ENCODE measurements at places on chromosomes 1 and 21.

DNA sequence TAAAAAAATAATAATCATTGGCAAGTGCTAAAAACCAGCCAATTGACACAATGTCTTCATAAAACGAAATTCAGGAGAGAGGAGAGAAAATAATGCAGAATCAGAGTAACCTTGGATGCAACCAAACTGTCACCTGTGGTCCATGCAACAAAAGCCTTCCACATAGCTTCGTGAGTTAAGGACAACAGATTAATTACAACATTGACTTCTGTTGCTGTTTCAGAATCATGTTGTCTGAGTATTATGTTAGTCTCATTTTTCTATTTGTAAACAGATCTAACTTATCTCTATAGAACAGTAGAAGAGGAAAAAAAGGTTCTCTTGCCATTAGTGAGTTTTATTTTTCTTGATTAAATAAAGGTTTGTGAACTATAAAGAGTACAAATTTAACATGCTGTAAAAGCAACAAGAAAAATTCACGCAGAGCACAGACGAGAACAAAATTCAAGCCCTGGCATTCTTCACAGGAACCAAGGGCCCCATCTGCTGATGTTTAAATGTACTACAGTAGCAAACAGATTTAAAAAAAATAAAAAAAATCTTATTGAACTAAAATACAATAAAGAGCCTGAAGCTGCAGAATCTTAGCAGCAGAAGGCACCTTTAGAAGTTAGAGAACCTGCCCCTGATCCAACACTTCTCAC is 381.1 kb upstream of the PKN2 start:
- DNase-seq, result no peak

DNA sequence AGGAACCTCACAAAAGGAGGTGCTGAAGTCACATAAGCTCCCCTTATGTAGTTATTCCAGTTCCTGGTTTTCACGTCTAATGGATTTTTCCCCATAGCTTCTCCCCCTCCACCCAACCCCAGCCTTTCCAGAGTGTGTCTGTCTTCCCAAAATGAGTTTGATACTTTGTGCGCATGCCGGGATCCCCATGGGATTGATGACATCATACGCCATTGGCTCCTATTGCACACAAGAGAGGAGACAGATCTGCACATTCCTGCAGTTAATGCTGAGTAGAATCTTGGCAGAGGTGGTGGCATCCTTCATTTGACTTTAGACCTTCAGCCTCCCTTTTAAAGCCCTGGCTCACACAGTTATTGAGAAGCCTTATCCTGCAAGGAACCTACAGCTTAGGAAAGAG is 71.4 kb downstream of the DDR2 start:
- no peak for DNase-seq

DNA sequence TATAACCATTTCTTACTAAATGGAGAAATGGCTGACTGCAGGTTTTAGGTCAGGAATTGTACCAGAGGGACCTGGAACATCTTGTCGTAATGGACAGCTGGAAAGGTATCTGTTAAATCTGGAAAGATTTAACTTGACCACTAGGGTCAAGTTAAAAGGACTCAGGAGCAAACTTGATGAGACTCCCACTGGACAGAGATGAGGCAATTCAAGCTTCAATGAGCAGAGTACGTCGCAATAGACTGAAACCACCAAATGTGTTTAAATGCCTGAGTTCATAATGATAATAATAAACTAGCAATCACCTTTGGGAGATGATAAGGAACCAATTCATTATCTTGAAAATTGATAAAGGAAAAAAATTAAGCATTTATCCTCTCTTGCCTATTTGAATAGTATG is 8.7 kb downstream of the IFNLR1 start:
- no peak for DNase-seq

- no peak for DNase-seq
Measured at GRCh38 chr1:211326528-211327345, at the start of gene TRAF5. TRAF5 (plus strand) TSS chr1:211326833; CDS start chr1:211353240, 26,407 bp downstream.

GRCh38 chr21:45335761-45336534 is 48.3 kb upstream of the POFUT2 start:
- no peak for DNase-seq

- DNase-seq, result no peak
Measured at GRCh38 chr1:201640624-201641023, 101.7 kb downstream of the NAV1 start.

GRCh38 chr1:12450756-12451559 is 167.1 kb downstream of the DHRS3 start:
- DNase-seq, result no peak

DNA sequence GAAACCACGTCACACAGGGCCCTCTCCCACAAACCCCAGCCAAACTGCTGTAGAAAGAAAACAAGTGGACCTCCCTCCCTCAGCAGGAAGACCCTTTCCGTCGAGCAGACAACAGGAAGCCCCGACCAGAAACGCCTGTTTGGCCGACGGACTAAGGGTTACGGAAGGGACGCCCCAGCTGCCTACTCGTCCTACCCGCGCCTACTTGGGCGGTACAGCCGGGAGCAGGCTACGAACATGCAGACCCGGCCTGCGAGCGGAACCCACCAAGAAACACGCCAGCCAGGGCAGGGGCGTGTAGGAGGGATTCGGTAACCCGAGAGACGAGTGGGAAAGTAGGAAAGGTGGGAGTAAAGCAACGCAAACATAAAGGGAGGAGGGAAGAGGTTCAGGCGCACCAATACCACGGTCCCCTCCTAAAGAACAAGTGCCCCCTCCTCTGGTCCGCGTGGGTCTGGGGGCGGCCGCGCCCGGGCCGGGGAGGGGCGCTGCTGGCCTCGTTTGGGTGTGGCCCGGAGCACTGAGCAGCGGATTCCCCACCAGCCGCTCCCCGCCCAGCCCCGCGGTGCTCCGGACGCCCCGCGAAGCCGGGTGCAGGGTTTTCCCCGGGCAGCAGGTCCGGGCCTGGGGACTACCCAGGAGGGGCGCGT is 450 bp downstream of the S100A10 start:
- no peak for DNase-seq

DNA sequence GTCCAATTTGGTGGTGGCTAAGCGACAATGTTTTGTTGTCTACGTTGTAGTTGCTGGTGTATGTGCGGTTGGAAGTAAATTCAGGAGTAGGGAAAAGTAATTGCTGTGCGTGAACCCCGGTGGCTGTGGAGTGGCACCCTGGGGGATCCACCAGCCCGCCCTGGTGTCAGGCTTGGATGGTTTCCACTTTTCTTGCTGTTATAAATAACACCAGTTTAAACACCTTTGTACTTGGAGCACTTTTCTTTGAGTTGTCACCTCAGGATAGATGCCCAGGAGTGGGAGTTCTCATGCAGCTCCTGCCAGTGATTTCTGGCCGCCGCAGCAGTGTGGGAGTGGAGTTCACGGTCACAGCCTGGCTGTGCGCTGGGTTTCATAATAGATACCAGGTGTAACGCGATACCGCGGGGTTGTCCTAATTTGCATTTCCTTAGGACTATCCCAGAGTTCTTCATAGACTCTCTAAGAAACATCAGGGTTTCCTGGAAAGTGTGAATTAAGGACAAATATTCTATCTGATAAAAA is 12.8 kb upstream of the TMEM200B start:
- DNase-seq, result no peak

DNA sequence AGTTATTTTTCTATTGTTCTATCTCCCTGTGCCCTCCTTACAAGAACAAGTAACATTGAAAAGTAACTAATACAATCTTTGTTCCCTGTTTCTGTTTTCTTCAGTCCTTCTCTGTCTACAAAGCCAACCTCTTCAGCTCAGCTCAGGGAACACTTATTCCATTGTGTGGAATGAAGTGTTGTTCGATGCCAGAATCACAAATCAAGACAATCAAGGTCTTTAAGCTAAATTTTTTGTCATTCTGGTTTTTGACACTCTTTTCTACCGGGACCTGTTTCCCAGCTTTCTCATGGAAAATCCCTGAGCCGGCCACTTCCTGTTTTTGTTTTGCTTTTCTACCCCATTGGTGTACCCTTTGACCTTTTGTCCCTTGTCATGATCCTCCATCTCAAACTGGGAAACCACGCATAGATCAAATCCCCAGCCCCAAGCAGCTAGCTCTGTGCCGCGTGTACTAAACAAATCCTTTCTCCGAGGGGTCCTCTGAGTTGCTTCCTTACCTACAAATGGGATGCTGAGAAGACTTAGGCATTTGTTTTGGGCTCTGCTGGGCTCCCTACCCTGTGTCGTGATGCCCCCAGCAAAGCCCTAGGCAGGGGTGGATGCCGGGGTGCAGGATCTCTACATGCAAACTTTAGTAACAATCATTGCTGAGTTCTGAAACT is 141.8 kb downstream of the TOMM20 start:
- DNase-seq, result no peak

DNA sequence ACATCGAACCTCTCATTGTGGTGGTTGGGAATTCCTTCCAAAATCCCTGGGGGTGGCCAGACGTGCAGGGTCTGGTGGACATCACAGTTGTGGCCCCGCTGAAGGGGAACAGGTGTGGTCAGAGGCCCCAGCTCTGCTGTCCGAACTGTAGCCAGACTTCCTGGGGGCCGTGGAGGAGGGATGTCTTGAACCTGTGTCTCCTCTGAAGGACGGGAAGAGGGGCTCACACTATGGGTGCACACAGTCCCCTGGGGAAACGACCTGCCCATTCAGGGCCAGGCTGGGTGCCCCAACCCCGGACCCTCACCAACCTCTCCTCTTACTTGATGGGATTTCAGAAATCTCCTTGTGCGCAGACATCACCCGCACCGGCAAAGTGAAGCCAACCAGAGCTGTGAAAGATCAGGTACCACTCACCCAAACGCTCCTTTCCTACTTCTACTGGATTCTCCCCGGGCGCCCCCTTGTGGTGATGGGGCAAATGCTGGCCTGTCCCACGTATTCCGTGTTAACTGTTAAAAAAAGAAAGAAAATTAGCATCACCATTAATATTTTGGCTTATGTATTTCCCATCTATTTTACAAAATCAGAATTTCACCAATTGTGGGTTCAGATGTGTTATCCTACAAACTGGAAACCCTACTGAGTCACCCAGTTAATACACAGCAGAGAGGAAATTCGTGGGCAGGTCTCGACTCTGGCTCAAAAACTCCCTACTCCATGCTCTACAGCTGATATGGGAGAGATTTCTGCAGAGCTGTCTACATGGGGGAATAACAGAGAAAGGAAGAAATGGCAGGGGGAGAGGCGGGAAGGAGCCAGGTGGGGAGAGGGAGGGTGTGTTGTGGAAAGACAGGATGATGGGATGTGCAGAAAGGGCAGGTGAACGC is 28.1 kb downstream of the PADI4 start:
- no peak for DNase-seq

Data from substantia nigra (tissue), 51 donors.